ENCODE measurements at places on chromosomes 1 and 21. TPM values are rescaled to one million over a fixed set of nuclear protein-coding genes. Genes with fewer than 3 reads are reported as not detected.

INAVA gene
- total RNA-seq, result 51.0 TPM

PRR9 gene
- total RNA-seq, result not detected

OR10J1 gene
- total RNA-seq, result not detected

CRP gene
- not detected for total RNA-seq

DPT gene
- 13.5 TPM for total RNA-seq

AMY2B gene
- total RNA-seq, result 21.5 TPM

FHAD1 gene
- 0.13 TPM for total RNA-seq

SPSB1 gene
- total RNA-seq, result 61.3 TPM

SLAMF6 gene
- not detected for total RNA-seq

- H3K27me3 ChIP-seq, result no peaks in the 10 kb centered on the region
- peak overlapping the region; percentile 50 for H3K27ac ChIP-seq
- H3K36me3 ChIP-seq, result no peaks in the 10 kb centered on the region
- H3K4me1 ChIP-seq, result peaks cover 8% of the 10 kb centered on the region
- no peak overlapping the region for H3K4me3 ChIP-seq
- DNase-seq, result no peak
Observed at GRCh38 chr1:181817091-181817490, 244.4 kb downstream of the ZNF648 start.

- no peaks in the 10 kb centered on the region for H3K27me3 ChIP-seq
- H3K36me3 ChIP-seq, result no peaks in the 10 kb centered on the region
- H3K4me3 ChIP-seq, result no peak overlapping the region
- no peaks in the 10 kb centered on the region for H3K4me1 ChIP-seq
- DNase-seq, result no peak
- H3K27ac ChIP-seq, result no peak overlapping the region
Observed at GRCh38 chr1:177032434-177032833, 132.1 kb downstream of the ASTN1 start.

GRCh38 chr1:53343831-53344668 is 16.2 kb upstream of the LRP8 start:
- DNase-seq, result peak; percentile 5
- H3K36me3 ChIP-seq, result no peaks in the 10 kb centered on the region
- no peaks in the 10 kb centered on the region for H3K27me3 ChIP-seq
- H3K4me3 ChIP-seq, result no peak overlapping the region

DNA sequence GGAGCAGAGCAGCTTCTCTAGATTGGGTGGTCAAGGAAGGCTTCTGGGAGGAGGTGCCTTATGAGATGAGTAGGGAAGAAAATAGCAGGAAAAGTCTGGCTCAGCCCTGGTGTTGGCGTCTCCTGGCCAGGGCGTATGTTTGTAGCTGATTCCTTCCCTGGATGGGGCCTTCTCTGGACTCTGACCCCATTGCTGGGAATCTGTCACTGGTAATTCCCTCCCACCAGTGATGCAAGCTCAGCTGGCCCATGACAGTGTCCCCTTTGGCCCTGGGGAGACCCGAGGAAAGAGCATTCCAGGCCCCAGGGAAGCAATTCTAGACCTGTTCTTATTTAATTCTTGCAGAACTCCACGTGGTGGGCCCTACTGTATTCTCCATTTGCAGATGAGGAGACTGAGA is 20.7 kb downstream of the IGSF21 start:
- no peak overlapping the region for H3K4me3 ChIP-seq
- H3K36me3 ChIP-seq, result no peaks in the 10 kb centered on the region
- peak overlapping the region; percentile 85 for H3K27ac ChIP-seq
- H3K4me1 ChIP-seq, result peaks cover 9% of the 10 kb centered on the region

DNA sequence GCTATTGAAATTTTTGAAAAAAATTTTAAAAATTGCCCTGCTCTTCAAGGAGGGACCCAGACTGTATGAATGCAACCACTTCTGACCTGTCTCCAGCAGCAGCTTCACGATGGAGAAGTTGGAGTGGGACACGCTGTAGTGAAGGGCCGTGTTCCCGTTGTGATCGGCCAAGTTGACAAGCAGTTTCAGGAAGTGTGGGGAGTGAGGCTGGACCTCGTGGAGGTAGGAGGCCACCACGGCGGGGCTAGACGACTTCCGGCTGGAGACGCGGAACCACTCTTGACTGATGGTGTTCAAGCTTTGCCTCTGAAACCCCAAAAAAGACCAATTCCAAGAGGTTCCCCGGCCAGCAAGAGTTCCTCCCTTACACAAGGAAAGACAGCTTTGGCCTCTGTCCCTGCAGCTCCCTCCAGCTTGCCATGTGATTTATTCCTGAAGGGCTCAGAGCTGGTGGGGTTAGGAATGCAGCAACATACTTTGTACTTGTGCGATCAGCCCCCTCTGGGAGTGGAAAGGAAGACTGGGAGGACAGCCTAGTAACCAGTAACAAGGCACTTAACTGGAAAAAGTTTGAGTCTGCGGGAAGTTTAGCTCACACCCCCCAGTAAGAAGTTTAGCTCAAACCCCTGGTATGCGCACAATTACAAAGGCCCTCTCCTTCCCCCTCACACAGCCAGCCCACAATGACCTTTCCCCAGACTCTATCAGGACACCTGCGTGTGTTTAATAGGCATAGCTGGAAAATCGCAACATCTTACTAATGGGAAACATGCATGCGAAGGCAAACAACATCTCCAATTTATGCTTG is 56.0 kb downstream of the KANK4 start:
- H3K36me3 ChIP-seq, result no peaks in the 10 kb centered on the region
- no peak overlapping the region for H3K4me3 ChIP-seq
- H3K27me3 ChIP-seq, result no peaks in the 10 kb centered on the region
- H3K4me1 ChIP-seq, result no peaks in the 10 kb centered on the region
- H3K27ac ChIP-seq, result no peak overlapping the region
- no peak for DNase-seq

- peaks cover 9% of the 10 kb centered on the region for H3K36me3 ChIP-seq
- no peak overlapping the region for H3K4me3 ChIP-seq
- no peaks in the 10 kb centered on the region for H3K4me1 ChIP-seq
- no peak for DNase-seq
- no peak overlapping the region for H3K27ac ChIP-seq
Observed at GRCh38 chr1:160325252-160325651, 17.8 kb downstream of the COPA start.

DNA sequence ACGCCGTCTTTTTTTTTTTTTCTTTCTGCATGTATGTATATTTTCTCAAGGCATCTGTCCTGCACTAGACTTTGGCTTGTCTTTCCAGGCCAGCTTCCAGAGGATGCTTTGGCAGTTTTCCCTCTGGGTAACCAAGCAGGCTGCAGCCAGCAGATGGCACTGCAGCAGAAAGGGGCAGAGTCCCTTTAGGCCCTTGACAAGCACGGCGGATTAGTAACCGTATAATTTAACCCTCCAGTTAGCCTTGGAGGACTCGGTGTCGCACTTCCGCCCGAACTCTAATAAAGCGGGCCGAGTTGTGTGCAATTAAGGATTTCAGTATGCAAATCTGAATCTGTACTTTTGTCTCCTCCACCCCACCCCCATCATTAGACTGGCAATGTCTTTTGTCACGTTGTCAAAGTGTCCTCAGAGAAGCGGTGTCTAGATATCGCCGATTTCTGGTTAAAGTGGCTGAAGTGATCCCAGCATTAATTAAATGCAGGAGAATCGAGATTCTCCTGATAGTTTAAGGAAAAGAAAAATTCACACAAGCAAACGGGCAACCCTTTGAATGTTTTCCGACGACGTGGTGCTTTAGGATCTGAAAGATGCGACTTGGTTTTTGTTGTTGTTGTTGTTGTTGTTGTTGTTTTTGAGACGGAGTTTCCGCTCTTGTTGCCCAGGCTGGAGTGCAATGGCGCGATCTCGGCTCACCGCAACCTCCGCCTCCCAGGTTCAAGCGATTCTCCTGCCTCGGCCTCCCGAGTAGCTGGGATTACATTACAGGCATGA is 1.1 kb upstream of the TMEM167B start:
- DNase-seq, result peak; percentile 53
- H3K27me3 ChIP-seq, result no peaks in the 10 kb centered on the region
- H3K27ac ChIP-seq, result no peak overlapping the region
- H3K4me3 ChIP-seq, result no peak overlapping the region

GRCh38 chr21:16071092-16071491 is 341.3 kb downstream of the USP25 start:
- no peaks in the 10 kb centered on the region for H3K27me3 ChIP-seq
- peak overlapping the region; percentile 38 for H3K27ac ChIP-seq
- H3K4me3 ChIP-seq, result no peak overlapping the region
- peaks cover 3% of the 10 kb centered on the region for H3K4me1 ChIP-seq
- no peaks in the 10 kb centered on the region for H3K36me3 ChIP-seq

GRCh38 chr1:207309745-207310273 is 11.7 kb upstream of the CD55 start:
- no peaks in the 10 kb centered on the region for H3K27me3 ChIP-seq
- peak; percentile 62 for DNase-seq
- H3K4me1 ChIP-seq, result peaks cover 6% of the 10 kb centered on the region

DNA sequence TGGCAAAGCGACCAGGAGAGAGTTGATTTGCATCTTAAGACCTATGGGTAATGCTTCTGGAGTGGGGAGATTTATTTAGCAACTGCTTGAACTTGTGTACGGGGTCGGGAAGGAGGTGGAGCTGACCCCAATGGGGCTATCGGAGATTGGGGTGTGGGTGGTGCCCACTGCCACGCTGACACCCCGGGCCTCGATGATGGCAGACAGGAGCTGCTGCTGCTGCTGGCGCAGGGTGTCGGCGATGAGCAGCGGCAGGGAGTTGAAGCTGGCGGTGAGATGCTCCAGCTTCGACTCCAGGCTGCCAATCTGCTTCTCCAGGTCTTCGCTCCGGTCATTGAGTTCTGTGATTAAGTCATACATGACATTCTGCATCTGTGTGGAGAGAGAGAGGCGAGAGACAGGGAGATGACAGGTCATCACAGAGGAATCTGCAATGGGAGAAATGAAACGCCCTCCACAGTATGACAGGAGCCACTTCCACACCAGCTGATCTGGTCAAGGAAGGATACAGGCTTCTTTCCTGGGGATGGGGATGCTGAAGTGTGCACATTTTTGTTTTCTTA is 100.0 kb upstream of the ADAR start:
- H3K4me3 ChIP-seq, result no peak overlapping the region
- H3K4me1 ChIP-seq, result no peaks in the 10 kb centered on the region
- H3K27ac ChIP-seq, result no peak overlapping the region
- no peaks in the 10 kb centered on the region for H3K36me3 ChIP-seq
- DNase-seq, result no peak

- H3K27ac ChIP-seq, result peak overlapping the region; percentile 88
- no peak overlapping the region for H3K4me3 ChIP-seq
- no peaks in the 10 kb centered on the region for H3K36me3 ChIP-seq
- DNase-seq, result peak; percentile 25
- H3K4me1 ChIP-seq, result peaks cover 24% of the 10 kb centered on the region
- H3K27me3 ChIP-seq, result no peaks in the 10 kb centered on the region
Observed at GRCh38 chr1:10170239-10170574, 40.2 kb upstream of the KIF1B start.

GRCh38 chr1:55592122-55592521 is 377.0 kb upstream of the USP24 start:
- no peaks in the 10 kb centered on the region for H3K36me3 ChIP-seq
- peaks cover 6% of the 10 kb centered on the region for H3K4me1 ChIP-seq
- DNase-seq, result no peak
- H3K27me3 ChIP-seq, result no peaks in the 10 kb centered on the region
- no peak overlapping the region for H3K4me3 ChIP-seq

GRCh38 chr1:165355977-165356811 is at the start of gene LMX1A:
Gene LMX1A (minus strand): TSS chr1:165356715. CDS start chr1:165355559, 1,156 bp downstream.
- H3K27me3 ChIP-seq, result peaks cover 98% of the 10 kb centered on the region
- no peaks in the 10 kb centered on the region for H3K36me3 ChIP-seq
- H3K4me1 ChIP-seq, result peaks cover 25% of the 10 kb centered on the region

- H3K27ac ChIP-seq, result no peak overlapping the region
- no peaks in the 10 kb centered on the region for H3K4me1 ChIP-seq
- no peak overlapping the region for H3K4me3 ChIP-seq
- no peaks in the 10 kb centered on the region for H3K27me3 ChIP-seq
- no peaks in the 10 kb centered on the region for H3K36me3 ChIP-seq
Observed at GRCh38 chr21:44480200-44481053, 25.1 kb downstream of the LRRC3 start.

GRCh38 chr1:33132549-33132948 is 49.3 kb downstream of the TRIM62 start:
- H3K4me3 ChIP-seq, result no peak overlapping the region
- H3K4me1 ChIP-seq, result no peaks in the 10 kb centered on the region
- H3K36me3 ChIP-seq, result no peaks in the 10 kb centered on the region
- H3K27ac ChIP-seq, result no peak overlapping the region

DNA sequence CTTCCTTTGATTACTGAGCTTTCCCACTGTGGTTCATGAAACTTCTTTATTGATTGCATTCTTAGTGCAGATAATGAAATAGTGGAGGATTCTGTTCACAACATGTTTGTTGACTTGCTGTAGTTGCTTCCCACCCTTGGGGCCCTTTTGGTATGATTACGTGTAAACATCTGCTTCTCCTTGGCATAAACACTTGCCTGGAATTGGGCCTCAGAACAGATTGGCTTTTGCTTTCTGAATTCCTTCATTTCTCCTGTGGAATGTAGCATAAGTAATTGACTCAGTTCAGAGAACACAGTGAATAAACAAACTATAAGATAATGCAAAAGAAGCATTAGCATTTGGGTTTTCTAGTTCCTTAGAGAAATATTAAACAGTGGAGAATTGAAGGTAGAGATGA is 59.5 kb upstream of the LAMC2 start:
- H3K27ac ChIP-seq, result peak overlapping the region; percentile 33
- no peak overlapping the region for H3K4me3 ChIP-seq
- no peak for DNase-seq
